ENCODE measurements at places on chromosomes 12 and 14.

GRCh38 chr12:54879150-54879549 is 24.8 kb downstream of the MUCL1 start:
- DNase-seq: no peak

DNA sequence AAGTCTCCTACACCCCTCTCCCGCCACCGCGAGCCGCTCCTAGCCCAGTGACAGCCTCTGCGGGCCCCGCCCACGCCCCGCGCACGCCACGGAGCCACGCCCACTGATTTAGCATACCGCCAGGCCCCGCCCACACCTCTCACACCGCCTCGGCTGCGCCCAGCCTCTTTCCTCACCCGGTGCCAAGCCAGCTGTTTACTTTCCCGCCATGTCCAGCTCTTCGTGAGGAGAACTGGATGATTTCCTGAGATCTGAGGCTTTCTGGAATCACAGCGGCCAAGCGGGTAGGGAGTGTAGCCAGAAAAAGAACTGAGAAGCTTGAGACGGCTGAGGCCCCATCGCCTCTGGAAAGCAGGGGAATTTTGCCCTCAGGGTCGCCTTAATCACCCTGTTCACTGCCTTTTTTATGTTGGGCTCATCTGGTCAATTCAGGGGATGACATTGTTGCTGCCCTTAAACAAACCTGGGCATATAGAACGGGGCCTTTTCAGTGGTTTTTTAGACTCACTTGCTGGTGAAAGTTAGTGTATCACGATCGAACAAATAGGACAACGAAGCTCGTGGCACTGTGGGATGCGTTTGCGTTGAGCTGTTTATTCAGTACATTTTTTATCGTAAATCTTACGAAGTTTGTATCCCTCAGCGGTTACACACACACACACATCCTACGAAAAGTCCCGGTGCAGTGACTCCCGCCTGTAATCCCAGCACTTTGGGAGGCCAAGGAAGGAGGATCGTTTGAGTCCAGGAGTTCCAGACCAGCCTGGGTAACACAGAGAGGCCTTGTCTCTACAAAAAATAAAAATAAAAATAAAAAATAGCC is at the start of gene RNF212B:
Gene RNF212B, plus strand, starts transcription at position 165 of the 823 bp plus-strand sequence. CDS start 2,410 bp downstream, outside the sequence.
- DNase-seq: peak; percentile 59

- DNase-seq: no peak
Observed at GRCh38 chr12:89971880-89972279, 263.2 kb upstream of the ATP2B1 start.

GRCh38 chr14:68655021-68655831 is 137.6 kb downstream of the ZFP36L1 start:
- DNase-seq: no peak

- DNase-seq: no peak
Observed at GRCh38 chr14:37232907-37233481, 35.3 kb downstream of the MIPOL1 start.

DNA sequence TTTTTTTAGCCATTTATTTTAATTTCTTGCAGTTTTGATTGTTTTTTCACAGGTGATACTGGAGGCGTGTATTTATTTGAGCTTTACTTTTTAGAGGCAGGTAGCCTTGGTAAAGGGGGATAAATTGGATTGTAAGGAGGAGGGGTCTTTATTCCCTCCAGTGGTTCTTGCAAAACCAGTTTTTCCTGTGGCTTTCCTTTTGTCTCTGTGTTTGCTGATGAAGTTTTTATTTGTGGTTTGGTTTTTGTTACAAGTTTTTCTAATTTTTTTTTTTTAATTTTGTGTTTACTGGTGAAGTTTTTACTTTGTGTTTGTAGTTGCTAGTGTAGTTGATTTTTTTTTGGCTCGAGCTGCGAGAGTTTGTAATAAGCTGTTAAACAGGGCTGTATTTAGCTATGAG is 278.5 kb downstream of the PRKD1 start:
- DNase-seq: no peak

- DNase-seq: no peak
Observed at GRCh38 chr14:71764701-71765382, 167.4 kb upstream of the RGS6 start.

DNA sequence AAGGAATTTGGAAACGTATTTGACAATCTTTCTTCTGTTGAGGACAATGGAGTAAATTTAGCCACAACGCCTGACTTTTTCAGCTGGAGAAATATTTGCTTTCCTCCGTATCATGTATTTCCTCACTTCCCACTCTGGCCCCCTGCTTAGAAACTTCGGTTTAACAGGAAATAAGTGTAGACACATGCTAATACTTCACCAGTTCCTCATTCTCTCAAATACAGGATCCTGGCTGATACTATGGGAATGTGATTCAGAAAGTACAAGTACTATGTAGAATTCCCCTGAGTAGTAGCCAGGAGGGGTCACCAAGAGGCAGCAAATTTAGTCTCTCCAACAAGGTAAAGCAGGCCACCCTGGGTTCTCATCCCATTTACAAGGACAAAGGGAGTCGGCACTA is 58.0 kb downstream of the FAR2 start:
- DNase-seq: no peak

DNA sequence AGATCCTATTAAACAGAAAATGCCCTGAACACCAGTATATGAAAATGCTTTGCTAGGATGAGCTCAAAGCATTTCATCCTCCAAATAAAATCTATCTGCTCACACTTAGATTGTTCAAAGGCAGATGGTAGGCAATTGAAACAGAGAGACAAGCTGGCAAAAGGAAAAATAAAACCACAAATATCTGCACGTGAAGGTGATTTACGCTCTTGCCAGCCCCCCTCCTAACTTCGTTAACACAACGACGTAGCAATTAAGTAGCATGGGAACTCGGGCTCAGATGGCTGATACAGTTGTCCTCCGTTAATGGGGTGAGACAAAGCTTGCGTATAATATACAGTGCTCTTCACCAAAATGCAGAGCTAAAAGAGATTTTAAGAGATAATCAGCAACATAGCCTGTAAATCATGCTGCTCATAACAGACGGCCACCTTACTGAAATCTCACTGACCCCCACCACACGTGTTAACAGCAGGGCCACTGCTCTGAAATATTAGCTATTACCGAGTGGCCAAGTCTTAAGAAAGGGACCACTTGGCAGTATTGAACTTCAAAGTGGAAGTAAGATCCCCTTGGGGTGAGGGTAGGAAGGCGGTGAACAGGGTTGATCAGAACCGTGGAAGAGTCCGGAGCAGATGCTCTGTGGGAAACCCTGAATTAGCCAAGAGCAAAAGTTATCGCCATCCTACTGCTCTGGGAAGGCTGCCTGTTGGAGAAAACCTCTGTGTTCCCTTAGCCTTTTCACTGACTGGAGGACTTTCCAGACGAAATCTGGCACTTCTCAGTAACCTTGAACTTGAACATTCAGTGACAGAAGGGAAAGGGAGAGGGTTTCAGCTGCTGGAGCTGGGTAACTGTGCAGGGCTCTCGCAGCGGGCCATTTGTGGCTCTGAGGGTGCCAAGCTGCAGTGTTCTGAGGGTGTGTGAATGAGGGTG is 23.1 kb downstream of the ETV6 start:
- no peak for DNase-seq

GRCh38 chr12:106128585-106129328 is 10.0 kb downstream of the NUAK1 start:
- no peak for DNase-seq

- no peak for DNase-seq
Observed at GRCh38 chr14:79605849-79606248, 605.5 kb downstream of the DIO2 start.

DNA sequence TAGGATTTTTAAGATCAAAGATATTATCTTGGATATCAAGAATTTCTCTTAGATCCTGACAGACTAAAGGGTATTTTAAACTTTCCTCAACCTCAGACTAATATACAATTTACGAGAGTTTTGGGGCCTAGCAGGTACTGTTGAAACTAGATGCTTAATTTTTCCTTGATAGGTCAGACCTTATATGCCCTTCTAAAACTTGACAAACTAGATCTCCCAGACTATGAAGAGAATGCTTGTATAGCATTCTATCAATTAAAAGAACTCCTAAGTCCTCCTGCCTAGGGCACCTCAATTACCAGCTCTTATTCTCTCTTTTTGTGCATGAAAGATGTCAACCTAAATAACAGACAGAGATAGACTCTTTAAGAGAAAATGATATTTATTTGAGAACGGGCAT is 60.4 kb upstream of the TRIM9 start:
- no peak for DNase-seq

GRCh38 chr14:24398653-24399446 is at the start of gene NYNRIN:
TSS of gene NYNRIN (plus strand) at chr14:24399003. CDS start at chr14:24399247, 244 bp downstream.
- no peak for DNase-seq

GRCh38 chr12:102883204-102883799 is 33.7 kb downstream of the PAH start:
- no peak for DNase-seq

DNA sequence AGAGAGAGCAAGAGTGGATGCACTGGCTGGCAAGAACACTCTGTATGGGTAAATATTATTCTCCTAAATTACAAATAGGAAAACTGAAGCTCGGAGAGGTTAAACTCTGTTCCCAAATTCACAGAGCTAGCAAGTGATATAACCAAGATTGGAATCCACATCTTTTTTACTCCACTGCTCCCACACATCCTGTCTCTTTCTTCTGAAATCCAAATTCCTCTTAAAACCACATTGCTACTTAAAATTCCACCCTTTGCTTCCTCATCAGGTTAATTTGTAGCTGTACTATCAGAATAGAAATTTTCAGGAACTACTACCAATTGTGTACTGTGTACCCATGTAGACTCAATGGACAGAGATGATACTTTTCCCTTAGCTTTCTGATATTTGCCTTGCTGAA is 74.4 kb downstream of the ARMH4 start:
- no peak for DNase-seq

GRCh38 chr12:111976291-111976690 is 36.7 kb downstream of the TMEM116 start:
- DNase-seq: no peak

DNA sequence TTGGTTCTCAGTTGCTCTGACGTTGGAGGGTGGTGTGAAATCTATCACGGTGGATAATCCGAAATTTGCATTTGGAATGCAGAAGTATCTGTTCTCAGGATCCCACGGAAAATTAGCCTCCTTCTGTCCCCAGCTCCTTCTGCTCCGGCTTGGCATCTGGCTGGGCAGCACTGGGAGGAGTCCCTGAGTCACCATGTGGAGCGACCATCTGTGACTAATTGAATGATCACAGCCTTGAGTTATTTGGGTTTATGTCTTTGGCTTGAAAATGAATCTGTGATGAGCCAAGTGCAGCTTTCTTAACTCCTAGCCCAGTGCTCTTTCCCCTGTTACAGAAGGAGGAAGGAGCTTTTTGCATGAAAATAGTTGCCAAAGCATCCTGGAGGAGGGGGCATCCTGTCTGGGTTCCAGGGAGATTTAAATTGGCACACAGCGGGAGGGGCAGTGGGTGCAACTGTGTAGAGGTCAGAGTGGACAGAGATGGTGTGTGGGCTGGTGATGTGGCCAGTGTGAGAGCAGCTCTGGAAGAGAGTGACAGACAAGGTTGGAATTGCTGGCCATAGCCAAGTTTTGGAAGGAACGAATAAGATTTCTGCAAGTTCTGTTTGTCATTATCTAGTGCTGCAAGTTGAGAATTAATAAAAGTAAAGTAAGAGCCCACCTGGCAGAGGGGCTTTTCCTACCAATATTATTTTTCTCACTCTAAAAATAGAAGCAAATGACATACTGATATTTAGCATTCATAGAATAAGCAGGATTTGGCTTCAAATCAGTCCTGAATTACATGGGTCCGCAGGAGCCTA is 74.4 kb downstream of the SLC24A4 start:
- no peak for DNase-seq

- DNase-seq: no peak
Observed at GRCh38 chr14:105409364-105409763, 10.3 kb upstream of the MTA1 start.

DNA sequence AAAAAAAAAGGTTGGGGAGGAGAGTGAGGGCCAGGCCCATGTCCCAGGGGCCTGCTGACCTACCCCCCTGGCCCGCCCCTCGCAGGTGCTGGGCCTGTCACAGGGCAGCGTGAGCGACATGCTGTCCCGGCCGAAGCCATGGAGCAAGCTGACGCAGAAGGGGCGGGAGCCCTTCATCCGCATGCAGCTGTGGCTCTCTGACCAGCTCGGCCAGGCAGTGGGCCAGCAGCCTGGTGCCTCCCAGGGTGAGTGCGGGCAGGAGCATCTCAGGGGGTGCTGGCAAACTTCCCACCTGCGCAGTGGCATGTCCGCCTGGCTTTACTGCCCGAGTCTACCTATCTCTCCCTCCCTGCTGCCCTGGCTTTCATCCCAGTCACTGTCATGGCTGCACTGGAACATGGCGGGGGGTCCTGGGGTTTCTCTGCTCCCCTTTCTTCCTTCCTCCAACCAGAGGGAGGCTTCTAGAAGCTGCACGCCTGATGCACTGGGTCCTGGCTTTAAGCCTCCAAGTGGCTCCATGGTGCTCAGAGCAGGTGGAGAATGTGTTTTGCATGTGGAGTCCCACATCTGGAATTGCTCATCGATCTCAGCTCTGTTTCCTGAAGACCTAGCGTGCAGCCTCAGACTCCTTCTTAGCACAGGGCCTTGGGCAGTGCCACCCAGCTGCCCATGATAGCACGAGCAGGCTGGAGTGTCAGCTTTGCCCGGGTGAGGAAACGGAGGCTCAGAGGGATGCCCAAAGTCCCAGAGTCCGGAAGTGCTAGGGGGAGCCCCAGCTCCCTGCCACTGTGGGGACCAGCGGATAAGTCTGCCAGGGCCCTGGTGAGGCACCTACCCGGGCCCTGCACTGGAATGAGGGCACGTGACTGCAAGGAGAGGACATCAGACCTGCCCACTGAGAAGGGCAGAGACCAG is 46.3 kb downstream of the PHETA1 start:
- no peak for DNase-seq

DNA sequence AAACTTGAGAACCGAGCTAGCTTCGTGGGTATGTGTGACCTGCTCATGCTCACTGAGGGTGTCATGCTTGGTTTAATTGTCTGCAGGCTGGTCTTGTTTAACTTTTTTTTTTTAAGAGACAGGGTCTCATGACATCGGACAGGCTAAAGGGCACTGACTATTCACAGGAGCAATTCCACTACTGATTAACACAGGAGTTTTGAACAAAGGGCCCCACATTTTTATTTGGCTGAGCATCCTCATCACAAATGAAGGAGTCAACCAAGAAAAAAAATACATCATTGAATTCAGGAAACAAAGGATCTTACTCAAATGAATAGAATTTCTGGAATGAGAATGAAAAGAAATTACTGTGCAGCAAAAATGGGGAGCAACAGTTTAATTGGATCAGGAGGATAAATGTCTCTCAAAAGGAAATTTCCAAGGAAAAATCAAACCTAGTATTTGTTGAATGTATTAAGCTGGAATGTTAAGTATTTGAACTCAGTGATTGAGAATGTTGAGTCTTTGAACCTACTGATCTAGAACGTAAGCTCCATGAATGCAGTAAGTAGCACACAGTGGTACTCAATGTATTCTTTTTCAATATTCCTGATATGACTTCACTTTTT is 20.8 kb upstream of the PYROXD1 start:
- no peak for DNase-seq

- no peak for DNase-seq
Observed at GRCh38 chr12:25364529-25365339, 114.0 kb upstream of the KRAS start.

GRCh38 chr14:102760496-102761193 is 16.6 kb upstream of the TRAF3 start:
- no peak for DNase-seq
